T-cell (primary cell): ENCODE measurements at places on chromosomes 13 and 19. TPM values are rescaled to one million over a fixed set of nuclear protein-coding genes. Genes with fewer than 3 reads are reported as not detected.
A peak's percentile ranks its signal among the peaks of the same experiment; 100 is the strongest.

GRCh38 chr13:99041337-99041736, 63.5 kb upstream of the DOCK9 start:
- DNase-seq, result no peak

The SIGLEC7 gene
- total RNA-seq, result 0.65 TPM

DNA sequence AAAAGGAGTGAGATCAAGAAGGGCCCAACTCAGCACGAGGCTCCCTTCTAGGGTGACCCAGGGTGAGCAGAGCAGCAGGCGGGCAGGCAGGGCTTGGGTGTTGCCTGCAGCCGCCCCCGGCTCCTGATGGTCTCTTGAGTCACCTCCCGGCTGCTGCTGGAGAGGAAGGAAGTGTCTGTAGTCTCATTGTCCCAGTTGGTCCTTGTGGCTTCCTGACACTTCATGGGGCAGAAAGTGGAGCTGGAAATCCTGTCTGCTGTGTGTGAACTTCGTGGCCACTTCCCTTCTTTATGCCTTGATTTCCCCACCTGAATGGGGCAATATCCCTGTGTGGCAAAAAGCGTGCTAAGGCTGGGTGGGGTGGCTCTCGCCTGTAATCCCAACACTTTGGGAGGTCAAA, 2.5 kb downstream of the MAP1S start:
- DNase-seq, result no peak

The LRG1 gene
- total RNA-seq, result not detected

DNA sequence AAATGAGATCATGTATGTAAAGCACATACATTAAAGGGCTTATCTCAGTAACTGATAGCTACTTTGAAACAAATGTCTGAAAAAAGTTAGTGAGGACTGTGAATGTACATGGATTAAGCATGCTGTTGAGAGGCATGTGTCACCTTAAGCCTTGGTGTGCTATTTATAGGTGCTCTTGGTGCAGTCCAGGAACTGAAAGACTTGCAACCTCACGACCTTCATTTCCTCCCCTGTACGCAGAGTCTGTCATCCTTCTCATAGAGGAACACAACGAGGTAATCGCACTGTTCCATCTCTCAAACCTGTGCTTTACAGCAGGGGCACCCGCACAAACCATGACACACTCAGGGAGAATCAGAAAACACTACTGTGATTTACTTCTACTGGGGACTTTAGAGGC, 65.6 kb downstream of the UFM1 start:
- no peak for DNase-seq

- peak; percentile 49 for DNase-seq
Observed at GRCh38 chr19:7789447-7789846, 26.4 kb downstream of the CLEC4M start.

DNA sequence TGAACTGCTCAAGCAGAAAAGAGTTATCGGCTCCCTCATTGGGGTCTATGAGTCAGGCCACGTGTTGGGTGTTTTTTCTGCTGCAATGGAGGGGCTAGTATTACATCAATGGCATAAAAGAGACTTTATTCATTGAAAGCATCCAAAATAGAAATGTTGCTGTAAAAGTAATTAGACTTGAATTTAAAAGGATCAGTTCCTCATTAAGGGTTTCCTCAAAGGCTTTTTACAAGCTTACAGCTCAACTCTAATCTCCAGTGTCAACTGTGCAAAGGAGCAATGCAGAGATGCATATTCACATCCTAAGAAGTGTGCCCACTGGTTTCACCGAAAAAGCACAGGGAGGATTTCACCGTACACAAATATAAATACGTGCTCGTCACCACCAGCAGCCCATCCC, 300.3 kb downstream of the FOXO1 start:
- DNase-seq, result no peak

The DHDH gene
- 1.1 TPM for total RNA-seq
